ENCODE measurements at places on chromosomes 2 and 18. TPM values are rescaled to one million over a fixed set of nuclear protein-coding genes. Genes with fewer than 3 reads are reported as not detected.

Gene GDF7
- 0.72 TPM for total RNA-seq

- H3K27ac ChIP-seq, result peak overlapping the region; percentile 47
- no peaks in the 10 kb centered on the region for H3K36me3 ChIP-seq
- H3K4me1 ChIP-seq, result no peaks in the 10 kb centered on the region
- DNase-seq, result no peak
Observed at GRCh38 chr2:7726989-7727388, 809.8 kb downstream of the RNF144A start.

- H3K4me1 ChIP-seq, result peaks cover under 1% of the 10 kb centered on the region
- H3K27me3 ChIP-seq, result no peaks in the 10 kb centered on the region
- H3K27ac ChIP-seq, result no peak overlapping the region
- peaks cover 23% of the 10 kb centered on the region for H3K36me3 ChIP-seq
Observed at GRCh38 chr2:48362515-48362914, 167.4 kb upstream of the STON1 start.

DNA sequence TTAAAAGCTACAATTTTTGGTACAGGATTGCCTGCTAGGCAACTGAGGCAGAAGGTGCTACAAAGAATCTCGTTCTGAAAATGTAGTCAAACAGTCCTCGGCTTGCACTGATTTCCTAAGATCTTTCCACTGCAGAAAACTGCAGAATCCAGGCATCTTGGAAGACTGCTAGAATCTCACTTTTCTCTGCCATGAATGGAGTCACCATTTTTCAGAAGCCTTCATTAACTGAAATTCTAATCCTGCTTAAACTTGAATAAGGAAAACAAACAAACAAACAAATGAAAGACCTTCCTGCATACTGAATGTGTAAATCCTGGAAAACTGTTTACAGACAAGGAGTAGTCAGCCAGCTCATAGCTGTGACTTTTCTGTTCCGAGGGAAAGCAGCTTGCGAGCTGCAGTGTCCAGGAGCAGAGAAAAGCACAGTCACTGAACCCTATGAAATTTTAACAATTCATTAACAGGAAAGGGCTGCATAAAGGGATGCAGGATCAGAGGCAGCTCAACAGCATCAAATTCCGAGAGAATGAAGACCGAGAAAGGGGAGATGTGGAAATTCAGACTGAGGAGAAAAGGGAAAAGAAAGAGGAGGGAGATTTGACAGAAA lies 210.5 kb upstream of the PIK3C3 start:
- H3K4me1 ChIP-seq, result no peaks in the 10 kb centered on the region
- H3K4me3 ChIP-seq, result no peak overlapping the region
- no peak for DNase-seq
- no peak overlapping the region for H3K27ac ChIP-seq
- no peaks in the 10 kb centered on the region for H3K36me3 ChIP-seq
- no peaks in the 10 kb centered on the region for H3K27me3 ChIP-seq

DNA sequence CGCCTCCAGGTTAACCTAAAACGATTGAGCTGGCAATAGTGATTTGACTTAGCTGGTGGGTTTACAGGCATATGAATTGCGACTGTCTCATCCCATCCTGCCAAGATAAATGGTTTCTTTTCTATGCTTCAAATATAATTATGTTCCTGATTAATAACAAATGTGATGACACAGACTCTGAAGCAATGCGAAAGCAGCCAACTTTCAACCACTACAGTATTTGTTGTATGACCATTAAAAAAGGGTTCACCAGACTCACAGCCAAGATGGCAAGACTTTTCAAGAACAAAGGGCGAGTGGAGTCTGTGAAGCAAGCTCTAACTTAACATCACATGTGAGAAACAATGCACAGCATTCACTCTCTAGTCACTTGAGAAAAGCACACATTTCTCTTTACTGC lies 186.6 kb downstream of the PID1 start:
- no peaks in the 10 kb centered on the region for H3K36me3 ChIP-seq
- no peaks in the 10 kb centered on the region for H3K27me3 ChIP-seq
- H3K27ac ChIP-seq, result no peak overlapping the region
- peaks cover 6% of the 10 kb centered on the region for H3K4me1 ChIP-seq
- no peak overlapping the region for H3K4me3 ChIP-seq

DNA sequence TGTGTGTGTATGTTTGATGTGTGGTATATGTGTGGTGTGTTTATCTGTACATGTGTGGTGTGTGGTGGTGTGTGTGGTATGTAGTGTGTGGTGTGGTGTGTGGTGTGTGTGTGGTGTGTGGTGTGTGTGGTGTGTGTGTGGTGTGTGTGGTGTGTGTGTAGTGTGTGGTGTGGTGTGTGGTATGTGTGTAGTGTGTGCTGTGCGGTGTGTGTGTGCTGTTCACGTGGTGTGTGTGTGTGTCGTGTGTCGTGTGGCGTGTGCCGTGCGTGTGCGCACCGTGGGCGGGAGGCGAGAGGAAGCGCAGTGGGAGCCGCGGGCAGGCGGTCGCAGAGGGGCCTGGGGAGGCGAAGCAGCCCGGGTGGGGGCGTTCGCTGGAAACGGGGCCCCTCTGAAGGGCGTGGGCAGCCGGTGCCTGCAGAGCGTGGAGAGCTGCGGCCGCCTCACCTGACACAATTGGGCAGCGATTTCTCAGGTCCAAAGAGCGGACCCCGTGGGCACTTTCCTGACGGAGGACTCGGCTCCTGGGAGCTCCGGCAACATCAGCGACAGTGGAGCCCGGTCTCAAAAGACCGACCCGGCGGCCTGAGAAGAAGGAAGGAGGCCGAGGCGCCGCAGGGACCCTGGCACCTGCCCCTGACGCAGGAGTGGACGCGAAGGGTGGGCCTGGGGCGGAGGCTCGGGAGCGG lies 741.1 kb upstream of the SALL3 start:
- H3K4me3 ChIP-seq, result no peak overlapping the region
- no peaks in the 10 kb centered on the region for H3K27me3 ChIP-seq
- DNase-seq, result no peak
- no peak overlapping the region for H3K27ac ChIP-seq
- peaks cover 7% of the 10 kb centered on the region for H3K4me1 ChIP-seq

GRCh38 chr2:17000184-17000482 lies 334.5 kb upstream of the CYRIA start:
- H3K4me1 ChIP-seq, result no peaks in the 10 kb centered on the region
- DNase-seq, result no peak
- no peak overlapping the region for H3K4me3 ChIP-seq
- no peaks in the 10 kb centered on the region for H3K36me3 ChIP-seq

GRCh38 chr2:21774691-21775368 lies 651.1 kb downstream of the TDRD15 start:
- H3K4me1 ChIP-seq, result no peaks in the 10 kb centered on the region
- no peaks in the 10 kb centered on the region for H3K36me3 ChIP-seq
- no peak for DNase-seq
- no peak overlapping the region for H3K4me3 ChIP-seq

- no peaks in the 10 kb centered on the region for H3K27me3 ChIP-seq
- peak; percentile 43 for DNase-seq
- no peak overlapping the region for H3K27ac ChIP-seq
- H3K36me3 ChIP-seq, result no peaks in the 10 kb centered on the region
- no peak overlapping the region for H3K4me3 ChIP-seq
Observed at GRCh38 chr2:233814056-233814835, 36.1 kb downstream of the MROH2A start.

GRCh38 chr2:98293030-98293429 lies 53.2 kb upstream of the CNGA3 start:
- no peaks in the 10 kb centered on the region for H3K4me1 ChIP-seq
- peaks cover 3% of the 10 kb centered on the region for H3K27me3 ChIP-seq
- no peaks in the 10 kb centered on the region for H3K36me3 ChIP-seq
- no peak for DNase-seq
- no peak overlapping the region for H3K27ac ChIP-seq

Gene CABLES1
- total RNA-seq, result 39.5 TPM

DNA sequence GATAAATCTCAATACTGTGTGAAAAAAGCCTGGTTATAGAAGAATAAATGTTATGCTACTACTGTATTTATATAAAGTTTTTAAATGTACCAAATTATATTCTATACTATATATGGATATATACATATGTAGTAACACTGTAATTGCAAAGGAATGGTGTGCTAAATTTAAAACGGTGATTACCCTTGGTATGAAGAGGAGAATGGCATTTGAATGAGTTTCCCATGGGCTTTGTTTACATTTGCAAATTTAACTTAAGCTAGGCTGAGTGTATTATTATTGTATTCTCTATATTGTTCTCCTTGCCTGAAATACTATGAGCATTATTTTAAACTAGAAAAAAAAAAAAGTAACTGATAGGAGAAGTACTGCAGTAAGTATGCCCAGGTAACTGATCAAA lies 4.7 kb upstream of the SP3 start:
- no peaks in the 10 kb centered on the region for H3K36me3 ChIP-seq
- peaks cover 9% of the 10 kb centered on the region for H3K4me1 ChIP-seq
- DNase-seq, result no peak
- H3K4me3 ChIP-seq, result no peak overlapping the region

Gene PROC
- total RNA-seq, result not detected

Gene NOSTRIN
- 70.0 TPM for total RNA-seq

Gene LANCL1
- 32.2 TPM for total RNA-seq

DNA sequence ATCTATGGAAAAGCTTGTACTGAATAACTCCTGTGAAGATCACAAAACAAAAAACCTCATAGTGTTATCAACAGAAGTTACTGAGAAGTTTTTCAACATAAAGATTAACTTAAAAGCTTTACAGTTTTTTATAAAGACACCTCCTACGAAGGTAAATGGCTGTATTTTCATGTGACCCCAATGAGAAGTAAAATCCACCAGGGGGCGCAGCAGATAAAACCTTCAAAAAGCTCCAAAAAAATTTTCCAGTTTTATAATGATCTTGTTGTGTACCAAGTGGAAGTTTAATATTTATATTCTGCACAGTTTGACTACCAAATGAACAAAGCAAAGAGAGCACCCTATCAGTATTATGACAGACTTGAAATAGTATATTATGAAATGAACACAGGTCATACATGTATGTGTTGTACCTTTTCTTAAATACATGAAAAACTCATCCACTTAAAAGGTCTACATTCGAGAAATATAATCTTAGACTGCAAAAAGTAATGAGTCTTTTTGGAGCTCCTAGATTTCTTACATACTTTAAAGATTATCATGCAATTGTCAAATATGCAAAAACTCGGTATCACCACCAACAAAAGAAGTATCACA lies 38.5 kb downstream of the PNO1 start:
- no peak overlapping the region for H3K27ac ChIP-seq
- no peak for DNase-seq
- peaks cover 36% of the 10 kb centered on the region for H3K4me1 ChIP-seq
- H3K4me3 ChIP-seq, result no peak overlapping the region
- H3K36me3 ChIP-seq, result no peaks in the 10 kb centered on the region

GRCh38 chr2:148279216-148279615 lies 258.3 kb downstream of the MBD5 start:
- no peaks in the 10 kb centered on the region for H3K36me3 ChIP-seq
- no peak overlapping the region for H3K4me3 ChIP-seq
- H3K4me1 ChIP-seq, result no peaks in the 10 kb centered on the region
- H3K27ac ChIP-seq, result no peak overlapping the region
- no peak for DNase-seq
- no peaks in the 10 kb centered on the region for H3K27me3 ChIP-seq

Gene AOX1
- total RNA-seq, result 24.3 TPM

Gene SPATA3
- total RNA-seq, result not detected

DNA sequence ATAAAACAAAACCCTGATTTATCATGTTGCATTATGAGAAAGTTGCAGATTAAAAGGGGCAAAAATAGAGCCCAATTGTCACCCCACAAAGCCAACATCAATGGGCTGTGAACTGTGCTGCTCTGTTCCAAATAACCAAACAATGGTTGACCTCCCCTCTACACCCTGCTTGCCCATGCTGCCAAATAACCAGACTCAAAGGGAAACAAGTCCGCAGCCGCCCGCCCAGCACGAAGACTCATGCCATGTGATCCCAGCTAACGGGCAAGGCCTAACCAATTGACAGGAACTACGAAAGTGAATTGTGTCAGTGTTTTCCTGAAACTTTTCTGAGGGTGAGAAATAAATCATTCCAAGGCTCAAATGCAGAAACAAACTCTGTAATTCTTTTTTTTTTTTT lies 97.9 kb upstream of the RIOK3 start:
- peaks cover 38% of the 10 kb centered on the region for H3K4me1 ChIP-seq
- no peaks in the 10 kb centered on the region for H3K36me3 ChIP-seq
- no peak overlapping the region for H3K27ac ChIP-seq
- H3K4me3 ChIP-seq, result no peak overlapping the region

Gene NETO1
- total RNA-seq, result not detected

Gene MBP
- 78.9 TPM for total RNA-seq

Gene SERPINB11
- not detected for total RNA-seq

Measured in upper lobe of right lung (tissue), 1 donor.